Activated CD8-positive, alpha-beta memory T cell treated with anti-CD3 and anti-CD28 coated beads for 1 hour (primary cell): ENCODE measurements at places on chromosomes 2 and 18.

GRCh38 chr2:199734011-199734410 is 117.0 kb downstream of the FTCDNL1 start:
- DNase-seq, result no peak

- no peak for DNase-seq
These were observed 11.4 kb upstream of the DYNC1I2 start for GRCh38 chr2:171675810-171676345.

- no peak for DNase-seq
These were observed 125.4 kb upstream of the ACKR3 start for GRCh38 chr2:236444187-236444586.

DNA sequence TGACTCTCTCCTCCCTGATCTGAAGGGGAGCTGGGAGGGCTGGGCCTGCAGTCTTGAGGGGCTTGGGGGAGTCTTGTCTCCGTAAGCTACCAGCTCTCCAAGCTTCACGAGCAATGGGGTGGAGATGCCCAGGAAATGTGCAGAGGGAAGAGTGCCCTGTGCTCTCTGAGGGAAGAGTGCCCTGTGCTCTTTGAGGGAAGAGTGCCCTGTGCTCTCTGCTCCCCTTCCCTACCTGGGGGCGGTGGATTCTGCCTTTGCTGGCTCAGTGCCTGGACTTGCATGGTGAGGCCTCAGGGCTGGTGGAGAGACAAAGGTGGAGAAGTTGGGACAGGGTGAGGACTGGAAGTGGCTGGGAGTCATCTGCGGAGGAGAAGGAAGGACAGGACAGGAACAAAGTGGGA is 72.7 kb downstream of the TWIST2 start:
- DNase-seq, result no peak

DNA sequence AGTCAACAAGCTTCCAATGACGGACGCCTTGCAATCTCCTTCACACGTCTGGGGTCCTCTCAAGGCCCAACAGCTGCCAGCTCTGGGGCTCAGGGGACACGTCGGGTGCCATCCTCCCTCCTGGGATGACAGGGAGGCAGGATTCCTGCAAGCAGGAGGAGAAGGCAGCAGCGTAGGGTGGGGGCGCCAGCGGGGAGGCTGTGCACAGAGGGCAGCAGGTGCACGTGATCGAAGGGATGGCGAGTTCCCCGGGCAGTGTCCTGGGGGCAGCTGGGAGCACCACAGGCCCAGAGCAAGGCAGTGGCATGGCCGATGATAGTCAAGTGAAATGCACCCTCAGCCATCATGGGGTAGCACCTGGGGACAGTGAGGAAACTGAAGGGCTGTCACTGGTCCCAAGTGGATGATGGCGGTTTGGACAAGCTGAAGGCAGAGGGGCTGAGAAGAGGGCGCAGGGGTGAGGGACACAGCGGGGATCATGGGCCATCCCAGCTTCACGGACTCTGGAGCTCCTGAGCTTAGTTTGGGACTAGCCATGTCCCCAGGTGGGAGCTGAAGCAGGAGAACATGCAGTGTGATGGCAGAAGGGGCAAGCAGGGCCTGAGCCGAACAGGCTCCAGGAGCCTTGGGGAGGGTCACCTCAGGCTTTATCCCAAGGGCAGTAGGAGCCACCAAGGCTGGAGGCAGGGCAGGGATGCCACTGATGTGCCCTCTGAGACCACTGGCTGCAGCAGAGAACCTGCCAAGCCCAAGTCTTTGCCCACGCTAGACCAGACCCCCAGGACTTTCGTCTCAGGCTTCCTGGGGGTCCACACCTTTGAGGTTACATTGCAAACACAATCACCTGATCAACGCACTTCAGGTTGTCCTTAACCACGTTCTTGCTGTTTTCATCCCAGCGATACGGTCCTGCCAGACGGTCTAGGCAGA is 16.3 kb upstream of the SNED1 start:
- no peak for DNase-seq

- no peak for DNase-seq
These were observed 36.9 kb upstream of the FZD7 start for GRCh38 chr2:201996679-201997314.

DNA sequence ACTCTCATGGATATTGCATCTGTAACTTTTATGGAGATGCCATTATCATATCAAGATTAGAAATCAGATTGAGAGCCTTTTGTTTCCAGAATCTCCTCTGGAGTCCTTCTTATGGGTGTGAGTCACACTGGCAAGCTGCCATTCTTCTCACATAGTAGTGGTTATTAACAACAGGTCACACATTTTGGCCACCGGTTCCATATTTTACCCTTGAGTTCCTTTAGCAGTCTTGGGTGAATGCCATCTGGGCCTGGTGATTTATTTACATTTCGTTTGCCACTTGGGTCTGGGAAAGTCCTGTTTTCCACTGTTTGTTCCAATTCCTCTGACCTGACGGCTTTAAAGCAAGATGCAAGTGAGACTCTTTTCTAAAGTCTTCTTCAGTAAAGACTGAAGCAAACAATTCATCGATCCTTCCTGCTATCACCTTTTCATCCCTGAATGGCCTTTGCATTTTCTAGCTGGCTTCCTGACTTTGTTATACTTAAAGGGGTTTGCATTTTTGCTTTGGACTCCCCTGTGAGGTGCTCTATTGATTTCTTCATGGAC is 80.5 kb upstream of the CAVIN2 start:
- DNase-seq, result no peak

DNA sequence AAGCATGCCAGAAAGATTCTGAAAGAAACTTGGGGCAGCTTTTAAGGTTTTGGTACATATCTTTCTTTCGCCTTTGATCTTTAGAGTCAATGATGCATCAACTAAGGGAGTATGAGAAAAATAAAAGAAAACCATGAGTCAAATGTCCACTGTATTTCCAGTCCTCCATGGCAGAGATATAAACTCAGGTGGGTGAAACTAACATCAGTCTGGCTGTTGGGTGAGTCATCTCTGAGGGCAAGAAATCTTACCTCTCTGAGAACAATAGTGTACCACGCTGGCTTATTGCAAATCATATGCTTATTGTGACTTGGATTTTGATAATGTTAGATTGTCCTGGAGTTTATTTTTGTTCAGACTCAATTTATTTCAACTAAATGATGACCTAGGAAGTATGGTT is 521.0 kb downstream of the PLCL1 start:
- DNase-seq, result no peak

- DNase-seq, result no peak
These were observed at the start of gene COLEC11 for GRCh38 chr2:3594493-3595281. Gene COLEC11, plus strand, starts transcription at chr2:3595112. Its CDS starts 9,229 bp downstream, at chr2:3604341.

DNA sequence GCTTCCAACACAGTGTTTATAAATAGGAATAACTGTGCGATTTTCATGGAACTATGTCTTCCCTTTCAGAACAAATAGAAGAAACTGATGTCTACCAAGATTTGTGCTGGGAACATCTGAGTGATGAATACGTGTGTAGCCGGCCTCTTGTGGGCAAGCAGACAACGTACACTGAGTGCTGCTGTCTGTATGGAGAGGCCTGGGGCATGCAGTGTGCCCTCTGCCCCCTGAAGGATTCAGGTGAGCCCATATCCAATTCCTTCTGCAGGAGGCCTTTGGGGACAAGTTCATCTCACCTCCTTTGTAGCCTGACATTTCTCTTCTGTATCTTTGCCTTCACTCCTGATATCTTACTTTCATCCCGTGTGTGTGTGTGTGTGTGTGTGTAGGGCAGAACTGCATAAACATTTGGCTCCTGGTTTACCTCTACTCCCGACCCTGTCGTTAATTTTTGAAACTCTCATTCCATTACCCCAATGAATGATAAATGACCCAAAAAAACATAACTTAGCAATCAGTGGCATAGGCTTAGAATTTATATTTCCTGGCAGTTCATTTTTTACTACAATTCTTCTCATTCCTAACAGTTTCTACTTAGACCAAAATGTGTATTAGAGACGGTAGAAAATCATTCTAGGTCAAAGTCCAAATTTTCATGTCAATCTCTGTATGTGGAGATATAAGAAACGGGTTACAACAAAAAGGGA is 111.0 kb upstream of the RASGRP3 start:
- no peak for DNase-seq

- no peak for DNase-seq
These were observed 74.3 kb upstream of the MMADHC start for GRCh38 chr2:149661844-149662243.

DNA sequence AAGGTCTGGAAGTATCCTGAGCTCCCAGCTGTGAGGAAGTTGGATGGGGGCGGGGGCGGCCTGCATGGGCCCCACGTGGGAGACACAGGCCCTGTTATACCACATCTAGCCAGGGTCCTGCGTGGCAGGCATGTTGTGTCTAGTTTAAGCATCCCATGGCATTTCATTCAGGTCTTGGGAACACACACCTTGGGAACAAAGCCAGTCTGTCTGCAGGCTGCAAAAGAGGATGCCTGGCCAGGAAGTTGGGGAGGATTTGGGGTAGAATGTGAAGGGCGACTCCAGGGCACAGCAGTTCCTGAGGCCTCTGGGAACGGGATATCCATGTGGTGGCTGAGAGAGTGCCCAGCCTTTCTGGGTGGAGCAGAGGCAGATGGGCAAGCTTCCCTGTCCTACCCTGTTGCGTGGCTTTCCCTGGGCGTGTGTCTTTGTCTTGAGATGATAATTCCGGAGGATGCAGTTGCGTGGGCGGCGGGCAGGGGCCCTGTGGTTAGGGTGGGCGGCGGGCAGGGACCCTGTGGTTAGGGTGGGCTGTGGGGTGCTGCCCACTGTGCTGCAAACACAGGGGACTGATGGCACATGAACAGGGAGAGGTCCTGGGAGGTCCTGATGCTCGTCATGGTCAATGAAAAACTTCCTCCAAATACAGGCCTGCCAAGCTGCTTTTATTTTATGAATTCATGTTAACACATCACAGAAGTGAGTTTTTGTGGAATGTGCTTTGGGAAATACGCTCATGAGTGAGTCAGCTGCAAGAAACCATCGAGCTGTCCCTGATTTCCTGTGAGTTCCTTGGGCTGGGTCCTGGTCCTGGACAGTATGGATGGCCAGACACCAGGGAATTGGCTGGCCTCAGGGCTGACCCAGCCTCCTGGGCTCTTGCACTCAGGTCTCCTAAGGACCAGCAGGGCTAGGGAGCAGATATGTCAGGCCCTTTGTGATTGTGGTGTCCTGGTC is 90.0 kb upstream of the HS6ST1 start:
- no peak for DNase-seq
